ENCODE measurements at places on chromosomes 6 and 20.

- DNase-seq: no peak
These were observed 52.6 kb upstream of the DACT2 start for GRCh38 chr6:168371981-168372711.

- no peak for DNase-seq
These were observed 278.3 kb upstream of the PLCB4 start for GRCh38 chr20:8790442-8791074.

GRCh38 chr6:41706876-41707564, 28.4 kb downstream of the TFEB start:
- no peak for DNase-seq

- DNase-seq: no peak
These were observed 64.4 kb downstream of the TMEM170B start for GRCh38 chr6:11601776-11602605.

DNA sequence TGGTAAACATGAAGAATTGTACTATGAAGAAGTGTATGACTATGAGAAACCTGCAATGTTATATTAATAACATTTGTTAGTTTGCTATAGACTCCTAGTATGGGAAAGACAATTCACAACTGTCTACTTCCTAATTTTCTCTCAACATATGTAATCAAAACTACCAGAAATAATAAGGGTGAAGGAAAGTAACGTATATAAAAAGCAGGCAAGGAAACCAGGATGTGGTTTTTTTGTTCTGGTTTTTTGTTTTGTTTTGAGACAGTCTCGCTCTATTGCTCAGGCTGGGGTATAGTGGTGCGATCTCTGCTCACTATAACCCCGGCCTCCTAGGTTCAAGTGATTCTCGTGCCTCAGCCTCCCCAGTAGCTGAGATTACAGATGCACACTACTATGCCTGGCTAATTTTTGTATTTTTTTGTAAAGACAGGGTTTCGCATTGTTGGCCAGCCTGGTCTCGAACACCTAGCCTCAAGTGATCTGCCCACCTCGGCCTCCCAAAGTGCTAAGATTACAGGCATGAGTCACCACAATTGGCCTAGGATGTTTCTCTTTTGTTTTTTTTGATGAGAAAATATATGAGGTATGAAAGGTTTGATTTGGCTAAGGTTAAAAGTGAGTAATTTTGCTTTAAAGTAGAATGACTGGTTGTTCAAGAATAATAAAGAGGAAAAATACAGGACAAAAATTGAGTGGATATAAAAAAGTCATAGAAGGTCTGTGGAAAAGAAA, 83.1 kb downstream of the PTCHD4 start:
- peak; percentile 62 for DNase-seq

DNA sequence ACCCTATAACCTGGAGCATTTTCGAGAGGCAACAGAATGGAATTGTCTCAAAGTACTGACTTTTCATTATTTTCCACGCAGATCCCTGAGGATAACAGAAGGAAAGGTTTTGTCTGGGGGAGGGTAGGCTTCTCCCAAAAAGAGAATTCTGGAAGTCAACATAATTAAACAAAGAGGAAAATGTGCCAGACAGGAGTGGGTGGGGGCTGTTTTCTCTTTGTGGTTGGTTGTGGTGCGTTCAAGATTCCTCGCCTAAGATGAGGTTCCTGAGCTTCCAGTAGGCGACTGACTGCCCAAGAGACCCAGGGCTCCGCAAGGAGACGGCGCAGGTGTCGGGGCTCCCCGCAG, 70.4 kb downstream of the SOX4 start:
- no peak for DNase-seq

- DNase-seq: no peak
These were observed 207.9 kb downstream of the ERMARD start for GRCh38 chr6:169959136-169960002.

DNA sequence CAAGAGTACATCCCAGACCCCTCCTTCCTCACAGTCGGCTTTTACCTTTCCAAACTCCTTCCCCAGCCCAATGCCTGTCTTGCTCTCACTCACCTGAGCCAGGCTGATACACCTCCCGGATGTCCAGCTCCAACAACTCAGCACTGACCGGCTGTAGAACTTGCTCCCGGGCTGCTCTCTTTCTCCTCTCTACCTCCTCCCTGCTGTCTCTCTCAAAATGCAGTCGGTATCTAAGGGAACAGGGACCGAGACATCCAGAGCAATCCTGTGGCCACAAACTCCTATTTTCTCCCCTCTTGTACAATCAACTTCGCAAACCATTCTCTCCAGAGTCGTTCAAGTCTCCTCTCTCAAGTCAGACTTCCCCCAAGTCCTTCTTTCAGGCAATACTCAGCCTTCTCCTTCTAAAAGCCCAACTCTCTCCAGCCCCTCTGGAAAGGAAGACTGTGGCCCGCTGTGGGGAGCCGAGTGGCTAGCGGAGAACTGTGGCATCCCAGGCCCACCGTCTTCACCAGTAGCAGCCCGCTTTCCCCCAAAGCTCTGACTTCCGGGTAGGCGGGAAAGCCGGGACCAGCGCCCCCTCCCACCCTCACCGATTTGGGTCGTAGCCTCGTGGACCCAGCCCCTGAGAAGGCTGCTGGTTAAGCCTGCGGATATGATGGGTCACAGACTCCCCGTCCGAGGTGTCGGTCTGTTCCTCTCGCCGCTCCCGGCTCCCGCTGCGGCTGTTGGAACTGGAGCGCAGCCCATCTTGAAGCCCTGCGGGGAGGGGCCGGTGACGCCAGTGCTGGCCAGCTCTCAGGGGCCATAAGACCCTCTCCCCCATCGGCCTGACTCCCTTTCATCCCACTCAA, 1.1 kb downstream of the GNL1 start:
- no peak for DNase-seq

DNA sequence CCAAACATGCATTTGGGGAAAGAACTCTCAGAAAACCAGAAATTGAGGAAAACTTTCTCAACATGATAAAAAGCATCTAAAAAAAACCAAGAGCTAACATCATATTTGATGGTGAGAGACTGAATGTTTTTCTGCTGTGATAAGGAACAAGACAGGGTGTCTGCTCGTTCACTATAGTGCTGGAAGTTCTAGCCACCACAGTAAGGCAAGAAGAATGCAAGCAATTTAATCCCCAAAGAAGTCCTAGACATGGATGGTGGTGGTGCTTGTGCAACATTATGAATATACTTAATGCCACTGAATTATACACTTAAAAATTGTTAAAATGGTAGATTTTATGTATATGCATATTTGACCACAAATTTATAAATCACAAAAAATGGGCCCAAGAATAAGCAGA, 53.4 kb downstream of the LYRM2 start:
- DNase-seq: no peak
